ENCODE measurements at places on chromosomes 7 and 10.

DNA sequence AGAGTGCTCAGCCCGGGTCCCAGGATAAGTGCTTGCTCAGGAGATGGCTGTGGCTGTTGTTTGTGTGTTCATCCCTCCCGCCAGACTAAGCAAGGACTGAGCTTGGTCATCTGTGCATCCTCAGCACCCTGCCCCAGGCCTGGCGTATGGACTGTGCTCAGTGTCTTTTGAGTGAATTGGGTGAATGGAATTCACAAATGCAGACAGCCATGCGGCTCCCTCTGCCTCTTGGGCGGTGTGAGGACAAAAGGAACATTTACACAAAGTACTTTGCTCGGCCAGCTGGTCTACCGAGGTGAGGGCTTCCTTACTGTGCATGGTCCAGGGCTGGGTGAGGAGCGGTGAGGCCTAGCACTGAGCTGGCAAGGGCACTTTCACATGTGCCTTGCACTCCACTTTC lies 120.2 kb downstream of the CDH23 start:
- DNase-seq, result no peak

GRCh38 chr7:37248396-37248861 lies 200.2 kb downstream of the ELMO1 start:
- no peak for DNase-seq

- no peak for DNase-seq
These were observed 55.8 kb downstream of the FAM53B start for GRCh38 chr10:124688386-124688785.

- no peak for DNase-seq
These were observed 254.2 kb downstream of the MAGI2 start for GRCh38 chr7:79199266-79199665.

- no peak for DNase-seq
These were observed 103.0 kb downstream of the PTEN start for GRCh38 chr10:87966459-87966858.

DNA sequence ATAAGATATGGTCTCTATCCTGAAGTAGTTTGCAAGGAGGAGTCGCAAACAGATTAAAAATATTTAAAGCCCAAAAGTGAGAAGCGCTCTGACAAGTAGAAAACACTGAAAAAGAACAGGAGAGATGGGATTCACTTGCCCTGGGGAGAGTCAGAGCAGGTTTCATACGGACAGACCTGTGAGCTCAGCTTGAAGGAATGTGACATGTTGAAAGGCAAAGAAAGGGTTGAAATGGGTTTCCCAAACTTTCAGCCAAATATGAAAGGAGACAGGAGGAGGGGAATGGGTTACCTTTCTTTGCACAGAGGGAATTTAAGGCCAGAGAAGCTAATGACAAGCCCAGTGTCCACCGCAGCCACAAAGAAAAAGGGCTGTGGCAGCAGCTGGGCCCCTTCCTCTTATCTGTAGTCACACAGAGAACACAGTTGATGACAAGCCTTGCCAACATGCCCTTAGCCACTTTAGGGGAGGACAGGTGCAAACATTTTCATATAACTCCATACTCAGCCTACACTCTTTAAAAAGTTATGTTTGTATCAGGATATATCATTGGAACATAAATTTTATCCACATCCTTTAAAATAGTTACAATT lies 14.9 kb downstream of the HOXA1 start:
- DNase-seq, result no peak

DNA sequence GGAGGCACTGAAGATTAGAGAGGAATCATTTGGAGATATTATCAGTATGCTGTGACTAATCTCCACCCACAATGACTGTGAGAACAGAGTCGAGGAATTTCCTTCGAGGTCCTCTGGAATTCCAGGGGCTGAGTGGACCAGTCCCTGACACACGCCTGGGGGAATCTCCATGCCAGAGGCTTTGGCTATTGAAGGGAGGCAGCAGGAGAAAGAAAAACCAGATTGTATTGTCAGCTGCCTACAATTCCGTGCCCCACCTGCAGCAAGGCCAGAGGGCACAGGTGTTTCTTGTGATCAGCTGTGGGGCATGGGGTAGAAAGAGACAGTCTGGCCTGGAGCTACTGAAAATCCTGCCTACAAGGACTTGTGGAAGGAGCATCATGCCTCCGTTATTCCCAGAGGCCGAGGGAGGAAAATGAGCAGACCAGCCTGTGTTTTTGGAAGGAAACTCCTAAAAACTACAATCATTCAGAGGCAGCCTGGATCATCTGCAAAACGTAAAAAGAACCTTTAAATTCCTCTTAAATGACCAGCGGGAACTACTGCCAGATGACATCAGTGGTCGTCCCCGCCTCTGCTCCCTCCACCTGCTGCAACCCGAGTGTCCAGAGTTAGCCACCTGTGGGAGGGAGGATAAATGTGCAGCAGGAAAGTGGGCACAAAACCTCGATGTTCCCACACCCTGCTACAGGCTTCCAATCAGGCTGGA lies 25.4 kb upstream of the ANK3 start:
- DNase-seq, result no peak

- no peak for DNase-seq
These were observed 481.0 kb downstream of the TNS3 start for GRCh38 chr7:47100817-47101435.

- no peak for DNase-seq
These were observed 25.0 kb downstream of the VTI1A start for GRCh38 chr10:112471878-112472487.

- DNase-seq, result no peak
These were observed 48.5 kb downstream of the CALD1 start for GRCh38 chr7:134827889-134828288.

- no peak for DNase-seq
These were observed 414.6 kb downstream of the DNAJB6 start for GRCh38 chr7:157751406-157751805.

- DNase-seq, result no peak
These were observed 176.4 kb downstream of the ZNF248 start for GRCh38 chr10:37680716-37681616.

DNA sequence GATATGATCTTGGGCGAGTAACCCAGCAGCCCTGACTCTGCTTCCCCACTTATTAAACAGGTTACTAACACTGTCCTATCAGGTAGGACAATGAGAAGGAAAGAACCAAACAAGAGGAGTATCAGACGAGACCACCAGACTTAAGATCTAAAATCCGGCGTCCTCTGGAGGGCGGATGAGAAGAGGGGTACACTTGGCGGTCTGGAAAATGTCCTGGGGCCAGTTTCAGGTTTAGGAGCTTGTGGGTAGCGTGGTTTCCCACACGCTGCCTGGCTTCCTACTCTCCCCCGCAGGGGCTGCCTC lies 635 bp downstream of the ZNF32 start:
- no peak for DNase-seq

DNA sequence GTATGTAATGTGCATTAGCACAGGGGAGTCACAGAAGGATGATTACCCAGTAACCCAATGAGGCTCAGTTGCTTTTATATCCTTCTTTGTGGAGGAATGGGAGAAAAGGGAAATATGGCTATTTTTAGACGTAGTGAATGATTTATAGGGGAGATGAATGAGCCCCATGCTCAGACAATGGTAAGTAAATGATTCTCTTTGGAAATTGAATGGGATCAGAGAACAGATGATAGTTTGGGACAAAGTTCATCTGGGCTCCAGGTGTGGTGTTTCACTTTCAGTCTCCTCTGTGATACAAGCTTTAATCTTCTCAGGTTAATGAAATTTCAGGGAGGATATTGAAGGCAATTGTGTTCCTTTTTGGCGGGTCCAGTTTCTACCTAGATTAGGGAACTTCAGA lies 63.0 kb upstream of the MPP7 start:
- no peak for DNase-seq

DNA sequence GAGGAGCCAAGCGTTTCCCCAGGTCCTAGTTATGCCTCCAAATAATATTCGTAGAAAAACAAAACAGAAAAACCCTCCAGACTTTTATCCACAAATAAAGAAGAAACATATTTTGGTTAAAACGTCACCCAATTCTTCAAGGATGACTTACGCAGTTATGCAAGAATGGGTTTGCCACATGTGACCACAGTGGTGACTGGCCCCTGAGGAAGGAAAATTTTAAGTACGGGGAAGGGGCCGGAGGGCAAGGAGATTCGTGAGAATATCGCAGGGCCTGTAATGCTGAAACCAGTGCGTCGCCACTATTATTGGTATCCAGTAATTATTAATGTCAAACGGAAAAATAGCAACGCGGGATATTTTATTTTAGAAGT lies 537 bp upstream of the MRPS24 start:
- DNase-seq, result no peak

- no peak for DNase-seq
These were observed 83.9 kb upstream of the TRIL start for GRCh38 chr7:29041991-29042390.

GRCh38 chr7:133993547-133993946 lies 133.6 kb upstream of the LRGUK start:
- DNase-seq, result no peak

GRCh38 chr10:10320956-10321355 lies 696.7 kb upstream of the CELF2 start:
- no peak for DNase-seq

DNA sequence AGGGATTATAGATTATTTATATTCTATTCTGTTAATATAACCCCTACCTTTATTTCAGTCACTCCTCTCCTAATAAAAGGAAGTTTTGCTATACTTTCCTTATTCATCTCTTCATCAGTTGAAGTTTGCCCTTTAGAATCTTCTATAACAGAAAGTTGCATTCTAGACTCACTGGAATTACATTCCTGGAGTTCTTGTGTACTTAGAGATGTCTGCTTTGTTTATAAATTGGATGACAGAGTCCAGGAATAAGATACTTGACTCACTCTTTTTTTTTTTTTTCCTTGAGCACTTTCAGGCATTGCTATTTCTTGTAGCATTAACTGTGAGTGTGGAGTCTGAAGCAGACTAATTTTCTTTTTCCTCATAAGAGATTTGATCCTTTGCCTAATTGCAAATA lies 640.8 kb downstream of the XPNPEP1 start:
- DNase-seq, result no peak

GRCh38 chr10:61076572-61077114 lies 132.7 kb upstream of the RHOBTB1 start:
- no peak for DNase-seq

- DNase-seq, result no peak
These were observed 149.1 kb downstream of the UBE2H start for GRCh38 chr7:129803546-129804081.

- DNase-seq, result no peak
These were observed 6.5 kb upstream of the PPIF start for GRCh38 chr10:79340646-79341244.

DNA sequence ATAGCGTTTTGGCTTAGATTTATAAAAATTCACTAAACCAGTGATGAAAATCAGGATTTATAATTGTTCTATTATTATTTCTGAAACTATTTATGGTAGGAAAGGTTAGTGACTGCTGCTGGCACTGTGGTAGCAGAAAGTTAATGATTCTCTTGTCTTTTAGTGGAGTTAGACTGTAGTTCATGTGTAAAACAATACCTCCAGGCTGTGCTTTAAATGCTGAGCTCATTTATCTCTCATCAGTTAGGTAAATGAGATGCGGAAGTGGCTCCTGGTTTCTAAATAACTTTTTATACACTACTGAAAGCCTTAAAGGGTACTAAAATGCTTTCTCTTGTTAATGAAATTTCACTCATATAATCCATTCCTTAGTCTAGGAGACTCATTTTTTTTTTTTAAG lies 326.8 kb upstream of the POT1 start:
- no peak for DNase-seq

DNA sequence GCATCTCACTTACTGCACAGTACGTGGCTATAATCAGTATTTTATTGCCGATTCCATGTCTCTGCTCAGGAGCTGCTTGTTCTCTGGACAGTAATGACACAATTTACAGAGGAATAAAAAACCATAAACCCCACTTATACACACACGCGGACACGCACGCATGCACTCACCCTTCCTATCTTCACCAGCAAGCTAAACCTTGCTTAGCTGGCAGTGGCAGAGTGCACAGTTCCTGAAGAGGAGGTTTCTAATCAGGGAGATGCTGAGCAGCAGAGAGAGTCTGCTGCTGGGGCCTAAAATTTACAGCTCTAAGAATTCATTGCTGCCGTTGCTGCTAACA lies 66.3 kb downstream of the SND1 start:
- DNase-seq, result no peak

DNA sequence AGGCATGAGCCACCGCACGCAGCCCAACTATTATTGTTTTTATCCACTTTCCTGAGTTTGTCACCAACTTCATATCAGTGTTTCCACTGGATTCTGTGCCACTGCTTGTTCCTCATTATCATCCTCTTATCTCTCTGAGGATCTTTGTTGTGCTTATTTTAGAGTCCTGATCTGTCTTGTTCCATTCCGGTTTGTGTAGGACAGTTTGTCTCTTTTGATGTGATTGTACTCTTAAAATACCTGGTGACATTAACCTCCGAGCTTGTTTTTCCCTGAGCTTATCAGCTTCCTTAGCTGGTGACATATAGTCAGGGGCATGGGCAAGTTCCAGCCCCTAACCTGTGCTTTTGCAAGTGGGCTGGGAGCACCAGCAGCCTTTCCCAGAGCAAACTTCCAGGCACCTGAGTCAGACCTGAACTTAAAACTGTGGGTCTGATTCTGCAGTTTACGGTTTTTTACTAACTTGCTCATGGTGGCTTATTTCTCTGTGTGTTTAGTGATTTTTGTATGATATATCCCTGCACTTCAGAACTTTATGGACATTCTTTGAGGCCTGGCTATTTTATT lies 23.1 kb upstream of the FMC1 start:
- no peak for DNase-seq

DNA sequence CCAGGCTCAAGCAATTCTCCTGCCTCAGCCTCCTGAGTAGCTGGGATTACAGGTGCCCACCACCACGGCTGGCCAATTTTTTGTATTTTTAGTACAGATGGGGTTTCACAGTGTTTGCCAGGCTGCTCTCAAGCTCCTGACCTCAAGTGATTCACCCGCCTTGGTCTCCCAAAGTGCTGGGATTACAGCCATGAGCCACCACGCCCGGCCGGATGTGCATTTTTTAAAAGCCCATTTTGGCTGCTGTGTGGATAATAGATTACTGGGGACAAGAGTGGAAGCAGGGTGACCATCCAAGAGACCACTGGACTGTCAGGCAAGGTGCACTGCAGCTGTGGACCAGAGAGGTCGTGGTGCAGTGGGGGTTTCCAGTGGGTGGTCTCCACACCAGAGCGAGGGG lies 21.4 kb downstream of the HKDC1 start:
- DNase-seq, result no peak

GRCh38 chr10:125035136-125035535 lies 93.2 kb downstream of the ZRANB1 start:
- DNase-seq, result no peak

DNA sequence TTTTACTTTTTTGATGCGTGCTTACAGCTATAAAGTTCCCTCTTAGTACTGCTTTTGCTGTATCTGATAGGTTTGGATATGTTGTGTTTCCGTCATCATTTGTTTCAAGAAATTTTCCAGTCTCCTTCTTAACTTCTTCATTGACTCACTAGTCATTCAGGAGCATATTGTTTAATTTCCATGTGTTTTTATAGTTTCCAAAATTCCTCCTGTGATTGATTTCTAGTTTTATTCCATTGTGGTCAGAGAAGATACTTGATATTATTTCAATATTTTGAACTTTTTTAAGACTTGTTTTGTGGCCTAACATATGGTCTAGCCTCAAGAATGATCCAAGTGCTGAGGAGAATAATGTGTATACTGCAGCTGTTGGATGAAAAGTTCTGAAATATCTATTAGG lies 75.5 kb upstream of the CREB5 start:
- no peak for DNase-seq

GRCh38 chr10:3873728-3874461 lies 88.9 kb upstream of the KLF6 start:
- peak; percentile 0 for DNase-seq

- DNase-seq, result no peak
These were observed 93.3 kb downstream of the EMX2 start for GRCh38 chr10:117635826-117636225.

- DNase-seq, result no peak
These were observed 37.2 kb upstream of the RTKN2 start for GRCh38 chr10:62305813-62306212.

- DNase-seq, result no peak
These were observed 58.5 kb upstream of the AHR start for GRCh38 chr7:17239683-17240521.

All from NCI-H2081 treated with DMSO at 0.1 percent for 48 hours (cell line).